Stimulated activated CD8-positive, alpha-beta memory T cell treated with anti-CD3 and anti-CD28 coated beads, Interleukin-15, amount 100 ng/mL, for 4 hours (primary cell): ENCODE measurements at places on chromosomes 4 and X.

- DNase-seq = no peak
Observed at GRCh38 chrX:154028502-154029184, 8.9 kb upstream of the IRAK1 start.

DNA sequence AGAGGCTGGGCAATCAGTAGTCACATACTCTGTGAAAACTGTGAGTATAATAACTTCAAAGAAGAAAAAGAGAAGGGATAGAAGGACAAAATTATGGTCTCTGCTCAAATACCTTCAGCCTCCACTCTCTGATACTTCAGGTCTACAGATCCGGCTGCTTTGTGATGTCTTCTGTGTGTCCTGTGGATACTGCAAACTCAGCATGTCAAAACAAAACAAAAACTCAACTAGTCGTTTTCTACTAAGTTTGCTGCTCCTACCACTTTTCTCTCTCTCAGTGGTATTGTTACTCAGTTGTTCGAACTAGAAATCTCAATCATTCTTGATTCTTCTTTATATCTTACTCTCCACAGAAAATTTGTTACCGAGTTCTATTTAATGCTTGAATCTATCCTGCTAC lies 202.4 kb upstream of the ANK2 start:
- DNase-seq = no peak

DNA sequence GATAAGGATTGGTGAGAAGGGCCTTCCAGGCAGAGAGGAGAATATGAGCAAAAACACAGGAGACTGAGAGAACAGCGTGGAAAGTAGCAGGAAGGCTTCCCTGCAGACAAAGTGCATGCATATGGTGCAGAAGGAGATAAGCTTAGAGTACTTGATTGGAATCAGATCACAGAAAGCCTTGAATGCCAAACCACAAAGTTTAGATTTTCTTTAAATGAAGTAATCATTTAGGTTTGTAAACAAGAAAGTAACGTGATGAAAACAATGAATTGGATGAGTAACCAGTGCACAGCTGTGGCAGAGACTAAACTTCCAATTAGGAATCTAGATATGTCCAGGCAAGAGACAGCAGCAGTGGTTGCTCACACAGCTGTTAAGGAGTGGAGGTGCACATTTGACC lies 83.8 kb upstream of the C1QTNF7 start:
- DNase-seq = no peak

DNA sequence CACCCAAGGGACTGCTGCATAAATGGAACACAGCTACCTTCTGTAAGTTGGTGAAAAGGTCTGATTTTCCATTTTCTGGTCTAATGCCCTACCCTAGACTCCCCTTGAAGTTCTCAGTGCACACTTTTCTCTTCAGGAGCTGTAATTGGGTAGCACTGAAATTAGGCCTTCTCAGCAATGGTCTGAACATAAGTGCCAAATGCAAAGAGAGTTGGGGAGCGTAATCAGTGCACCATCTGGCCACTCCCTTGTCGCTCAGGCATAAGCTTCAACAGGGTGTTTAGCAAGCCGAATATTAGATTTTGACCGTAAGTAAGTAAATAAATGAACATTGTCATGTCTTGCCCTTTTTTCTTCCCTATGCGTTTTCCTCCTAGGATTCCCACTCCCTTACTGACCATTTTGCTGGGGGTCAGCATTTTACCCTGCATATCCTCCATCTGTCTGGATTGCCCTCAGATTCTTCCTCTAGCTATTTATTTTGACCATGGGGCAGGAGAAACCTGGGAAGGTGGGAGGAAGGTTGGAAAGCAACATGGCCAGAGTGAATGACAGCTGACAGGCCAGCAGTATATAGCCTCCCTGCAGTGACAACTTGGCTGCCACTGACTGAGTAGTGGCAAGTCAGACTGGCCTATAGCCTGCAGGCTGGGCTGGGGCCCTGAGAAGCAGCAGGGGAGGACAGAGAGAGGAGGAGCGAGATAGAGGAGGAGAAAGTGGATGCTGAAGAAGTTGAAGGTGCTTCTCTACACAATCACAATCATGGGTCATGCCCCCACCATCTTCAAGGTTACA lies 2.7 kb downstream of the NHSL2 start:
- no peak for DNase-seq

GRCh38 chr4:47510506-47511143 lies 25.6 kb downstream of the ATP10D start:
- no peak for DNase-seq

GRCh38 chr4:78781924-78782323 lies 5.8 kb downstream of the BMP2K start:
- DNase-seq = no peak

GRCh38 chrX:9033989-9034388 lies at the start of gene FAM9B:
Gene FAM9B (minus strand): TSS chrX:9034127. CDS start chrX:9032986, 1,141 bp downstream.
- no peak for DNase-seq

DNA sequence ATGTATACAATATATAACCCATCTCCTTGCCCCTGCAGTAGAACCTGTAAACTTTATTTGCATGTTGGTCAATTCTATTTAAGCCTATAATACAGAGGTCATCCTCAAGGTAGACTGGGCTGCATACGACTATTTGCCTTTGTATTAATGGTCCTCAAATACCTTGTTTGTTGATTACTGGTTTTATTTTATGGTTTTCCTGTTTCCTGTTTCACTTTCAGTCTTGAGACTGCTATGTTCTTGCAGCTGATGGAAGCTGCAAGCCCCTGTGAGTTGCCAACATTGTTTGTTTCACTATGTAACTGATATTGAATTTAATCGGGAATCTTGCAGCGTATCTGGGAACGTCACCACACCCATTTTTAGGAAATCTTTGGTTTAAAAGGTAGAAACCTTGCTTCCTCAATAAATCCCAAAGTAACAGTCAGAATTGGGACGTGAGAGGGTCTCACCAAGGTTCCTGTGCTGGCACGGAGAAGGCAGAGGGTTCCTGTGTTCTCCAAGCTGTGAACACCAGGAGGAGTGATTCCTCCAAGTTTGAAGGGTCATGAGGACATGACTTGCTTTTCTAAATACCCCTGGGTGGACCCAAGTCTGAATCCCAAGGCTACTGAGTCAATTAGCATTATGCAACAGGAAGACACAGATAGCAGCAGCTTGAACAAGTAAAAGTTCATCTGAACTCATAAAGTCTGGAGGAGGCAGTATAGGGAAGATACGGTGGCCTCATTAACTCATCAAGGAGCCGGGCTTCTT lies 110.6 kb upstream of the PNPLA4 start:
- DNase-seq = no peak

- DNase-seq = no peak
Observed at GRCh38 chrX:81120258-81120935, 81.3 kb downstream of the HMGN5 start.

DNA sequence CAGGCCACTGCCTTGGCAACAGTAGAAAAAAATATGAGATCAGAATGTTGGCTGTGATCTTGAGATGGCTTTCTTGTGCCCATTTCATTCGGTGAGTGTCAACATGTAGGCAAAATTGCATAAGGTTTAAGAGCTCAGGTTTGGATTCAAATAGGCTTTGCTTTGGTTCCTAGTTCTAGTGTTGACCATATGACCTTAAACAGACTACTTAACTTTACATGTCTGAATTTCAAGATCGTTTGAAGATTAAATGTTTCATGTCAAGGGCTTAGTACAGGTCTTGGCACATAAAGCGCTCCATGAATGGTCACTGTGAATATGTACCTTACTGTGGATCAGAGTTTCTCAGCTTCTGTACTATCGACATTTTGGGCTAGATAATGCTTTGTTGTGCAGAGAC lies 204.2 kb downstream of the MGST2 start:
- DNase-seq = no peak

GRCh38 chrX:39897741-39898097 lies 200.0 kb downstream of the BCOR start:
- no peak for DNase-seq

DNA sequence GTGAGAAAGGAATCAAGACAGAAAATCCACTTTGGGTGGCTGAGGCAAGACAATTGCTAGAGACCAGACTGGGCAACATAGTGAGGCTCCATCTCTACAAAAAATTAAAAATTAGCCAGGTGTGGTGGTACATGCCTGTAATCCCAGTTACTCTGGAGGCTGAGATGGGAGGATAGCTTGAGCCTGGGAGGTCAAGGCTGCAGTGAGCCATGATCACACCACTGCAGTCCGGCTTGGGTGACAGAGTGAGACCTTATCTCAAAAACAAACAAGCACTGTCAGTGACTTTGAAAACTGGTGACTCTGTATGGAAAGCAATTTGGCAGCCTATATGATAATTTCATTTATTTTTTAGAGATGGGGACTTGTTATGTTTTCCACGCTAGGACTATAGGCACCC lies 2.3 kb upstream of the ELOVL6 start:
- no peak for DNase-seq

DNA sequence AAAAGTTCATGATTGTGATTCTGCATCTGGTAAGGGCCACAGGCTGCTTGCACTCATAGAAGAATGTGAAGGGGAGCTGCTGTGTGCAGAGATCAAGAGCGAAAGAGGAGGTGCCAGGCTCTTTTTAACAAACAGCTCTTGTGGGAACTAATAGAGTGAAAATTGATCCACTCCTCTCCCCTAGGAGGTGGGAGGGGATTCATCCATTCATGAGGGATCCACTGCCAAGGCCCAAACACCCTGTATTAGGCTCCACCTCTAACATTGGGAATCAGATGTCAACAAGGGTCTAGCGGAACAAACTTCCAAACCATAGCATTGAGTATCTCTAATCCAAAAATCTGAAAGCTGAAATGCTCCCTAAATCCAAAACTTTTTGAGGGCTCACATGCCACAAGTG lies 16.4 kb upstream of the PPID start:
- DNase-seq = no peak

DNA sequence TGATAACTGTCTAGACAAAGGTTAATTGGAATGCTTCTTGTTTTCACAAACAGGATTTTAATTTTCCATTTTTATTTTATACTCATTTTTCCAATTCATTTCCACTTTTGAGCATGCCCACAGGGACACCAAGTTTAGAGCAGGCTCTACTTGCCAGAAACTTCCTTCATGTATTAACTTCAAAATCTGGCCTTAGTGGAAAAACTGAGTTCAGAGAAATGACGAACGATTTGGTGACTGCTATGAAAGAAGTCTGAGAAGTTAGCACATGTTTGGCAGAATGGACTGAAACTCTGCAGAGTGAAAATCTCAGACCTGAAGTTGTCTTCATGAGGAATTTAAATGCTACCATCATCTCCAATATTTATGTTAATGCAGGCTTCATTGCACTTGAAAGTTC lies 214.1 kb downstream of the THOC2 start:
- no peak for DNase-seq

- DNase-seq = peak; percentile 58
Observed at GRCh38 chr4:2281575-2282343, 19.9 kb upstream of the MXD4 start.

DNA sequence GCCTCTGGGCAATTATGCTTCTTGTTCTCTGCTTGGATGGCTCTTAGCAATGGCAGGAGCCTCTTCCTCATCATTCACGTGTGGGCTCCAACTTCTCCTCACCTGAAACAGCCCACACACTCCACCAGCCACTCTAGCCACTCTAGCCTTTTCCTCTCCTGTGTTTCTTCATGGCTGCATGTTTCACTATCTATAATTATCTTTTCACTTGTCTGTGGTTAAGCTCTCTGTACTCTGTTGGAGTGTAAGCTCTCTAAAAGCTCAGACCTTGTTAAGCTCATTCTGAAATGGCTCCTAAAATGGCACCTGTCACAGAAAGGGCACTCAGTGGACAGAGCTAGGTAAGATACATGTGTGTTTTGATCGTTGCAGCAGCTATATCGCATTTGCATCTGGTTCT lies 80.0 kb downstream of the SH3KBP1 start:
- no peak for DNase-seq

- DNase-seq = no peak
Observed at GRCh38 chrX:72376124-72376523, 70.4 kb upstream of the CITED1 start.

DNA sequence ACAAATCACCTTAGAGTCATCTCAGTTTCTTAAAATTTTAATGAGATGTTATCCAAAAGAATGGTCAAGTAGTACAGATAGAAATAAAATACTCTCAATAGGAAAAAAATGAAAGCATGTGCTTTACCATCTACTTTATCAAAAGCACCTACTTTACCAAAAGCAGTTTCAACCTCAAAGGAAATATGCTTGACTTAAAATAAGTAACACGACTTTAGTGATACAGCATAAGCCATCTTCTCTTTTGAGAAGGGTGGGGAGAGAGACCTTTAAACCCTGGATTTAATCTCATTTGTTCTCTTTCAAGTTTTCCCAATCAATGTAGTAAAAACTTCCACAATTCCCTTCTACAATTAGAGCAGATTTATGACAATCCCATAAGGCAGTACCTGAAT lies 26.5 kb downstream of the OTUD4 start:
- DNase-seq = no peak

DNA sequence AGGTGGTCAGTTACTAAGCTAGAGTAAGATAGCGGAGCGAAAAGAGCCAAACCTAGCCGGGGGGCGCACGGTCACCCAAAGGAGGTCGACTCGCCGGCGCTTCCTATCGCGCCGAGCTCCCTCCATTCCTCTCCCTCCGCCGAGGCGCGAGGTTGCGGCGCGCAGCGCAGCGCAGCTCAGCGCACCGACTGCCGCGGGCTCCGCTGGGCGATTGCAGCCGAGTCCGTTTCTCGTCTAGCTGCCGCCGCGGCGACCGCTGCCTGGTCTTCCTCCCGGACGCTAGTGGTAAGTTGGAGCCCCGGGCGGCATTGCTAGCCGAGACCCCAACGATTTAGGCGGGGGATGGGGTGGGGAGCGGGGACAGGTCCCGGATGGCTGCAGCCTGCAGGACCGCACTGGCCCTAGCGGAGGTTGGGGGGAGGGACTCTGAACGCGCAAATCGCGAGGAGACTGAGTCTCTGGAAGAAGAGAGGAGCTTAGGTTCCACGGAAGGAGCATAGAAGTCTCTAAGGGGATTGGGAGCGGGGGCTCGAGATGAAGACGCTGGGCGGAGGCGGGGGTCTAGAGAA lies 573 bp downstream of the HTR2C start:
- DNase-seq = no peak

DNA sequence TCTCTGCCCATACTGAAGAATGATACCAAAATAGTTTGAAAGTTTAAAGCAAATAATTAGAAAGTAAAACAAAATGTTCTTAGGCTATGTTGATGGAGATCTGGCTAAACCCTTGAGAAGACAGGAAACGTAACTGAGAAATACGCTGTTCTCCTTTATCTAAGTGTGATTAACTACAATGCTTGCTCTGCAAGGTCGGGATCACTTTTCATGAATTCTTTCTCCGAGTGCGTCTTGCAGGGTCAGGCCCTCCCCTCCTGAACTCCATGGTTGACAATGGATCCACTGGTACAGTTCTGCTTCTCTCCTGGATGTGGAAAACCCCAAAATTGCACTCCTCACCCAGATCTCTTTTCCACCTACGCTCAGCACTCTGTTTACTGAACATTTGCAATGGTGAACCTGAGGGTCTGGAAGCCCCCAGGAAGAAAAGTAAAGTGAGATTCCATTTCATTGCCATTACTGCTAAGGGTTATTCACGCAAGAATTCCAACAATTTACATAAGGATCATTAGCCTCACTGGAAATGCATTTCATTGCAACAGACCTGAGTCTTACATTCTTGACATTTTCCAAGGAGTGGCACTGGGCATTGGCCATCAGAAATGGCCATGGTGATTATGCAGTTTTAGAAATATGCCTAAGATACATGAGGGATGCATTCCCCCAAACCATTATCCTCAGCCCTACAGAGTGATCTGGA lies 24.6 kb upstream of the WWC2 start:
- no peak for DNase-seq

GRCh38 chr4:107989162-107989536 lies 540 bp upstream of the HADH start:
- no peak for DNase-seq

- DNase-seq = no peak
Observed at GRCh38 chr4:8224975-8225625, 26.0 kb downstream of the SH3TC1 start.
